ENCODE measurements at places on chromosomes 16 and 17.

DNA sequence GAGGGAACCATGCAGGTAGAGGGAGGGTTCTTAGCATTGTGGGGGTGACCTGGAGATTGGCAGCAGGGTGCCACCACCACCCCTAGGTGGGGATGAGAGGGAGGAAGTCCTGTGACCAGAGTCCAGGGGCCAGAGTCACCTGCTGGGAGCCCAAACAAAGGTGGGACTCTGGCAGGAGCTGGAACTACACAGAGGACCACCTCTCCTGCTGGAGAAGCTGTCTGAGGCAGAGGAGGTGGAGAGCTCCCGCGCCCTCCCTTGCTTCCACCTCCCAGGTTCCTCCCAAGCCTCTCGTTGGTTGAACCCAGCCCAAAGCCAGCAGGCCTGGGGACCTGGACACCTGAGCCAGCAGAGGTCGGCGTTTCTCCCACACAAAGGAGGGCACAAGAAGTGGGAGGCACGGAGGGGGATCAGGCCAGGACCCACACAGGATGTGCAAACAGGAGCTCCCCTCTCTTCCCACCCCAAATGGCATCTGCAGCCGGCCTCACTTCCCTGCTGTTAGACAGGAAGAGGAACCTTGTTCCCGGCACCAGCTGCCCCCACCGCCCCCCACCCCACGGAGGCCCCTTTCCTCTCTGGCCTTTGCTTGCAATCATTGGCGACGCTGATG lies 154.6 kb downstream of the SEC14L1 start:
- no peak for DNase-seq

DNA sequence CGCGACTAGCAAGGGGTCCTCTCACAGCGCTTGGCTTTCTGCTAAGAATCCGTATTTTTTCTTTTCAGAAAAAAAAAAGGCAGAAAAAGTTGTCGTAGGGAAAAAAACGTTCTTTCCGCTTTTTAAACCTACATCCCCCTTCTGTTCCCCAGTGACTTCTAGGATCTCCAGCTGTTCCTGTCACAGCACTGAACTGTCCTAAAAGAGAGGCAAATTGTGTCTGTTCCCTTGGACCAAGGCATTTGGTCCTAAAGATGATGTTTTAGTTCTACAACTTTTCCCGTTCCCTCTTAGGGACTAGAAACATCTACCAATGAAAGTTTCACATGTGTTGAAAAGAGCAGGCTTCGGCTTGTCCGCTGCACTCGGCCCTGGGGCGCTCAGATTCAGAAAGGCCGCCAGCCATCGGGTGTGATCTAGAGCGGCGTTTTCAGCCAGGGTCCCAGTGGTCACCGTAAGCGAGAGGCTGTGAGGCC lies 100.7 kb upstream of the CHMP6 start:
- DNase-seq, result no peak

DNA sequence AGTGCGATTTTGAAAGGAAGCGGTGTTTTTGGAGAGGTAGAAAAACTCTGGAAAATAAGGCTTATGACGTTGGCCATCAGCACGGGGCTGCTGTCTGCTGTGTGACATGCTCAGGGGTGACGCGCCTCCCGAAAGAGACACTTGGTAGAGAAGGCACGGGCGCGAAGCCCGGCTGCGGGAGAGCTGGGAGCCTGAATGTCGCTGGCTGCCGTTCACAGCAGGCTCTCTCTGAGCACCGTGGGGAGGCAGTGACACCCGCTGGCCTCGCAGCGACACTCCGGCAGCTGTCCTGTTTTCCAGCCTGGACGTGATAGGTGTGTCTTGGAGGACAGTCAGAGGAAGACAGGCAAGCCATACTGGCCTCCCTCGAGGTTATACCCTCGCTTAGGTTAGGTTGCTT lies 759.1 kb upstream of the RBFOX1 start:
- peak; percentile 10 for DNase-seq

- peak; percentile 99 for DNase-seq
These were observed 2.4 kb upstream of the PRR15L start for GRCh38 chr17:47959825-47960655.

GRCh38 chr16:48446534-48446920 lies 61.3 kb upstream of the SIAH1 start:
- DNase-seq, result peak; percentile 8

- peak; percentile 98 for DNase-seq
These were observed at the start of gene PPL for GRCh38 chr16:4936991-4937781. PPL (minus strand) TSS chr16:4937148; CDS start chr16:4937045, 103 bp downstream.

DNA sequence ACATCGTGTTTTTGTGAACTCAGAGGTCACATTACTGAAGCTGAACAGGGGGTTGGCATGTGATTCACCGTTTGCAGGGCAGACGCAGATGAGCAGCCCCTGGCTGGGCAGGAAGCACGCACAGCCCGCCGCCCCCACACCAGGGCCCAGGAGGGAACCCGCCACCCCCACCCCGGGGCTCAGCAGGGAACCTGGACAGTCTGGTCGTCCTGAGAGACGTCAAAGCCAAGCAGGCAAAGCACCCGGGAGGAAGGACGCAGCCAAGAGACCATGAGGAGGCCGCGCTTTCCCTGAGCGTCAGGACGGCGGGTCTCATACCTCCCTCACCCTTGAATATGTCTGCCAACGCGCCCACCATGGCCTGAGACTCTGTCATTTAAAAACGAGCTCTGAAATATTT lies 60.6 kb downstream of the LMF1 start:
- no peak for DNase-seq

- peak; percentile 33 for DNase-seq
These were observed 29.0 kb upstream of the HEATR6 start for GRCh38 chr17:60107526-60108257.
